ENCODE measurements at places on chromosomes 16 and 17. TPM values are rescaled to one million over a fixed set of nuclear protein-coding genes. Genes with fewer than 3 reads are reported as not detected.

DNA sequence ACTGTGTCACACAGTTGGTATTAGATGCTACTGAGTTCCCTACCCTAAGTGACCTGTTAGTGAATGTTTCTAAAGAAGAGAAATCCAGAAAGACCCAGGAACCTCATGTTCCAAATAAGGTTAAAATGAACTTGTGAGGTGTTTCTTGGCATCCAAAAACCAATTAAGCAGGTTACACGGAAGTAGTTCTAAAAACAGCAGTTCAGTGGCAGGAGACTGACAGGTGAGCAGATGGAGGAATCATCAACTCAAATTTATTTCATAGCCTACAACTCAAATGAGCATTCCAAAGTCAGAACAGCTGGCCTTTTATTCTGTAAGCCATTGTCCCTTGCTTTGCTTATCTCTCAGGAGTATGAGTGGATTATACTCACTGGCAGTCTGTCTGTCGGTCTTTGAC, 188.3 kb downstream of the IRX3 start:
- H3K27me3 ChIP-seq, result no peaks in the 10 kb centered on the region
- no peak overlapping the region for H3K4me3 ChIP-seq
- H3K36me3 ChIP-seq, result no peaks in the 10 kb centered on the region
- no peak overlapping the region for H3K27ac ChIP-seq
- DNase-seq, result no peak

GRCh38 chr16:11990702-11991390, 14.3 kb downstream of the SNX29 start:
- H3K27ac ChIP-seq, result no peak overlapping the region
- DNase-seq, result no peak
- peaks cover 11% of the 10 kb centered on the region for H3K4me1 ChIP-seq

Gene ACSM2B
- not detected for total RNA-seq

GRCh38 chr16:83700918-83701317, 106.9 kb upstream of the HSBP1 start:
- H3K27me3 ChIP-seq, result peaks cover 47% of the 10 kb centered on the region
- H3K4me3 ChIP-seq, result no peak overlapping the region
- DNase-seq, result no peak

GRCh38 chr17:78925662-78926555, 722 bp upstream of the TIMP2 start:
- peaks cover 37% of the 10 kb centered on the region for H3K4me1 ChIP-seq
- H3K4me3 ChIP-seq, result peak overlapping the region; percentile 73
- H3K36me3 ChIP-seq, result peaks cover 41% of the 10 kb centered on the region
- DNase-seq, result no peak
- H3K27me3 ChIP-seq, result peaks cover 13% of the 10 kb centered on the region
- no peak overlapping the region for H3K27ac ChIP-seq

GRCh38 chr16:54417384-54417783, 130.8 kb upstream of the IRX3 start:
- H3K27me3 ChIP-seq, result peaks cover 65% of the 10 kb centered on the region
- no peaks in the 10 kb centered on the region for H3K4me1 ChIP-seq
- no peaks in the 10 kb centered on the region for H3K36me3 ChIP-seq
- H3K27ac ChIP-seq, result no peak overlapping the region
- no peak overlapping the region for H3K4me3 ChIP-seq

DNA sequence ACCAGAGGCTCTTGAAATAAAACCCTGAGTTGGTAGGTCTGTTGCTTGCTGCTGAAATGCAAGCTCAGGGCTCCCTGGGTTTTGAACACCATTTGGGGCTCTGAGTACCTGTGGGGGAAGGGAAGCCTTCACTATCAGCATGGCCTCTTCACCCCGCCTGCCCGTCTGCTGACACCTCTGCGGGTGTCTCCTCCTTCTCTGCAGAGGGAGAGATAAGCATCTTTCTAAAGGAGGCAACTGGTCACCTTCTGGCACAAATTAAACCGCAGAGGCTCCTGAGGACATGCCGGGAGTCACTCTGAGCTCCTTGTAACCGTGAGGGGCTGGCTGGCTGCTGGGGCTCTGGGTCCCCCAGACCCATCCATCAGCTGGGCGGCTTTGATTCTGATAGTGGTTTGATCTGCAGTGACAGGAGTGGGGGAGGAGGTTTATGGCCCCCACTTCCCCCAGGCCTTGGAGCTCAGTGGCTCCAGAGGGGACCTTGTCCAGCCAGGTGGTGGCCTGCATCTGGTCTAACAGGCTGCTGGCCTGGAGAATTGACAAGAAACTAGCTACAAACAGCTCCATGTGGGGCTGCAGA, 123.5 kb downstream of the IRF8 start:
- peaks cover 8% of the 10 kb centered on the region for H3K4me1 ChIP-seq
- no peak overlapping the region for H3K27ac ChIP-seq
- no peak overlapping the region for H3K4me3 ChIP-seq
- DNase-seq, result no peak
- peaks cover 72% of the 10 kb centered on the region for H3K27me3 ChIP-seq

Gene KRT32
- total RNA-seq, result not detected

Gene ZNF385C
- 4.0 TPM for total RNA-seq

Gene TMEM220
- not detected for total RNA-seq

Gene CNGB1
- 0.19 TPM for total RNA-seq
